HS-27A (cell line): ENCODE measurements at places on chromosomes 4 and X.

GRCh38 chrX:3046253-3047240, 5.3 kb downstream of the ARSF start:
- DNase-seq: no peak

DNA sequence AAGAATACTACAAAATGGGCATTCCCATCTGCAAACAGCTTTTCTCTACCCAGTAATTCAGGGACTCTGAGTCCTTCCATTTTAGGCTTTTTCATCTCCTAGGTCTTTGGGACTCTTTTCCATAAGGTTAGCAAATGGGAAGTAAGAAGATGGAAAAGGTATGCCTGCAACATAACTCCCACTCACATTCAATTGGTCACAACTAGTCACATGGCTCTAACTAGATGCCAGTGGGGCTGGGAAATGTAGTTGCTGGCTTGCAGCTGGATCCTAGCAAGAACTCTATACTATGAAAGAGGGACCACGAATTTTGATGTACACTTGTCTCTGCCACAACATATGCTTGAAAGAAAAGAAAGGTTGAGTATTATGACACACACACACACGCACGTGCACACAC, 954.9 kb upstream of the FTHL17 start:
- no peak for DNase-seq

DNA sequence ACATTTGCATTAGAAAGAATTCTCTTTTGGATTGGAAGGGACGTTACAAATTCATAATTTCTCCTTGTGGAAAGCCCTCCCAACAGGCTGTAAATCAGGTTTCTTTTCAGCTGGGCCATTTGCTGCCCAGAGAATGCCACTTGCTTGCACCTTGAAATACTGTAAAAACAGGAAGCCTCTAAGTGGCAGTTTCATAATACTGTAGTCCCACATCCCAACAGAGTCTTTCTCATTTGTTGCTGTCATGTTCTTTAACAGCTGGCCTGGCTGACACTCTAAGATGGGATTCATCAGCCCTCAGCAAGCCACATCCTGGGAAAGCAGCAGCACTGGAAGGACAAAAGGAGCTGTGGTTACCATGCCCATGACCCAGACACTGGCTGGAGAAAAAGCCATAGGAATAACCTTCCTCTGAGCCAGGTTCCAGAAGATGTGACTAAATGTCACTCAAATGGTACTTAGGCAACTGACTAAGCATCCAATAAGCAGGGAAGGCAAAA, 221.9 kb upstream of the MBNL3 start:
- no peak for DNase-seq

DNA sequence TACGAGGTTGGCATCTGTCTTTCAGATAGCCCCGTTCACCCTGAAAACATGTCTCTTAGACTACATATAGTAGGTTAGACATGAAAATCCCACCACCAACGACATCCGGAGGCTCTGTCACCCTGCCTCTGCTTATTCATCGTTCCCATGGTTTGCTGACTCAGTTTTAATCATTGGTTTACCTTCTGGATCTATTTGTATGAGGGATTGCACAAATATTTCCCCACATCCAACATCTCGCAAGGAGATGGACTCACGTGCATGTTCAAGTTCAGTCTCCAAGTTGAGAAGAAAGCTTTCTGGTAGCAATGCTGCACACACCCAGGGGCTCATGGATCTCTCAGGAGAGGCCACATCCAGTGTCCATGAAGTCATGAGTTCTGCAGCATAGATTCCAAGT, 10.8 kb downstream of the CETN2 start:
- DNase-seq: no peak

GRCh38 chr4:38785901-38786402, 3.2 kb upstream of the TLR10 start:
- no peak for DNase-seq

- DNase-seq: no peak
These were observed 1.6 kb upstream of the IDUA start for GRCh38 chr4:985123-985830.

- no peak for DNase-seq
These were observed 11.6 kb downstream of the SLC25A5 start for GRCh38 chrX:119479845-119480244.
